ENCODE measurements at places on chromosomes 7 and 10.

DNA sequence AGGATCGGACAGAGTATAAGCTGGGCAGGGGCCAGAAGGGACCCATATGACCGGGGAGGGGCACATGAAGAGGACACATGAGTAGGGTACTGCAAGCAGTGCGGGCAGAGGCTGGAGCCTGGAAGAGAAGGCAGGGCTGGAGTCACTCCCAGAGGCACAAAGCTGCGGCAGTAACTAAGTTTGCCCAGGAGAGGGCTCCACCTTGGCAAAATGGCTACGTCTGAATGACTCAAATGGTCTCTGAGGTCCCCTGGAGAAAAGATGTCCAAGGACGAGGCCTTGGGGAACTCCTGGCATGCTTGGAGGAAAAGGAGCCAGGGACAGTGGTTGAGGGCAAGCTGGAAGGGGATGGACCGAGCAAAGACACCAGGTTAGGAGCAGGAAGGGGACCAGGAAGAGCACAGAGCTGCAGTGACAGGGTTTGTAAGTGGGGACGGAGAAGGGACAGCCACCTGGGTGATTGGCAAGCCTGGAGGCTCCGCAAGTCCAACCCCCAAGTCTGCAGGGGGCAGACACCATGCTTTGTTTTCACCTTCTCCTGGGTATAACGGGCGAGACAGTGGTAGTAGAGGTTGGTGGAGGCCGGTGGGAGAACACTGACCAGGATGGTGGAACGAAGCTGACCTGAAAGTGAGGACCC lies 43.1 kb upstream of the LBX1 start:
- DNase-seq = peak; percentile 64

- no peak for DNase-seq
These were observed 99.6 kb upstream of the GLCCI1 start for GRCh38 chr7:7869036-7869435.

GRCh38 chr10:91090761-91091529 lies 129.5 kb upstream of the PCGF5 start:
- DNase-seq = no peak

GRCh38 chr7:17915168-17915567 lies 25.1 kb downstream of the SNX13 start:
- no peak for DNase-seq

GRCh38 chr10:34183016-34183796 lies 631.9 kb downstream of the PARD3 start:
- DNase-seq = no peak

GRCh38 chr10:80468002-80468401 lies 13.9 kb downstream of the TSPAN14 start:
- peak; percentile 28 for DNase-seq

- DNase-seq = no peak
These were observed 314.9 kb downstream of the LRMDA start for GRCh38 chr10:75746356-75746755.

GRCh38 chr7:127447326-127447945 lies 54.9 kb upstream of the ZNF800 start:
- DNase-seq = peak; percentile 61

DNA sequence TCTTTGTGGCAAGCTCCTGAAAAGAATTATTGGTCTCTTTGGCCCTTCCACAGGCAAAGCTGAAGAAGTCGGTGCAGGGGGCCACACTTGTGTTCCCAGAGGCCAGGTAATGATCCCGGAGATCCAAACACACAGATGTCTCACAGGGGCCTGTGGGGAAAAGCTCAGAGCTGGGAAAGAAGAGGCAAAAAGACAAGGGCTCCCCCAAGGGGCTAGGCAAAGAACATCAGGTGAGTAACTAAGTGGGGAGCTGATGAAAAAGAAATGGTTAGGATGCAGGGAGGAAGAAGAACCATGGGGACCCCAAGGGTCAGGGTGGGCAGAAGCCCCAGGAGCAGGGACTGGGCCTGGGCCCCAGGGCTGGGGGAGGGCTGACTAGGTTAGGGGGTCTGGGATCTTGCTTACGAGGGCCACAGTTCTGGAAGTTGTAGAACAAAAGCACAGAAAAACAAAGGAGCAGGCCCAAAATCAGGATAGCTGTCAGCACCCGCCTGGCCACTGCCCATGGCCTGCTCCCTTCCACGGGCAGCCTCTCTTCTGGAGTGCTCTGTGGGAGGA lies 1.1 kb downstream of the KEL start:
- no peak for DNase-seq

DNA sequence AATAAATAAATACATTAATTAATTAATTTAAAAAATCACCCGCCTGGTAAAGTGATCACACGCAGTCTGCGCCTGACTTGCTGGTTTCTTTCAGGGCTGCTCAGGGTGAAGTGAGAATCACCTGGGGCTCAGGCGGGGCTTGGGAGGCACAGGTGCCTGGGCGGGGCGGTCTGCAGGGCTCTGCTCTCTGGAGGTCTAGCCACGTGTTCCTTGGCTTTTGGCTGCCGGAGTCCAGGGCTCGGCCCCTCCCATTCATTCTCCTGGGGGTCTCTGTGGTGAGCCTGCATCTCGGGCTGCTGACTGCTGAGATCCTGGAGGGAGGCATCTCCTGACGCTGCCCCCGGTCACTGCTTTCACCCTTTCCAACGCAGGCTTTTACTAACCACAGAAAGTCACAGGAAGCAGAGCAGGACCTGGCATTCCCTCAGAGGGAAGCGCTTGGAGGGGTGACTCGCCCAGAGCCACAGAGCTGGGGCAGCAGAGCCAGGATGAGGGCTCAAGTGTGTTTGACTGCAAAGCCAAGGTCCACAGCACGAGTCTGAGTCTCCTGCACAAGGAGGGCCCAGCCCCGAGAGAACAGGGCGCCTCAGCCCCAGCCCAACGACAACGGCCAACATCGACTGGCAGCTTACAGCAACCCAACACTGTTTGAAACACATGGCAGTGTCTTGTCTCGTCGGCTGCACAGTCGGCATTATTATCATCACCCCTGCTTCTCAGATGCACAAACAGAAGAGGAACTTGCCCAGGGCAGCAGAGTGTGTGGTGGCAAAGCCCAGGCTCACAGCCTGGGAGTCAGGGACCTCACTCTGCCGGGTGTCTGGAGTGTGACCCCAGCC lies 22.4 kb upstream of the MNX1 start:
- no peak for DNase-seq

DNA sequence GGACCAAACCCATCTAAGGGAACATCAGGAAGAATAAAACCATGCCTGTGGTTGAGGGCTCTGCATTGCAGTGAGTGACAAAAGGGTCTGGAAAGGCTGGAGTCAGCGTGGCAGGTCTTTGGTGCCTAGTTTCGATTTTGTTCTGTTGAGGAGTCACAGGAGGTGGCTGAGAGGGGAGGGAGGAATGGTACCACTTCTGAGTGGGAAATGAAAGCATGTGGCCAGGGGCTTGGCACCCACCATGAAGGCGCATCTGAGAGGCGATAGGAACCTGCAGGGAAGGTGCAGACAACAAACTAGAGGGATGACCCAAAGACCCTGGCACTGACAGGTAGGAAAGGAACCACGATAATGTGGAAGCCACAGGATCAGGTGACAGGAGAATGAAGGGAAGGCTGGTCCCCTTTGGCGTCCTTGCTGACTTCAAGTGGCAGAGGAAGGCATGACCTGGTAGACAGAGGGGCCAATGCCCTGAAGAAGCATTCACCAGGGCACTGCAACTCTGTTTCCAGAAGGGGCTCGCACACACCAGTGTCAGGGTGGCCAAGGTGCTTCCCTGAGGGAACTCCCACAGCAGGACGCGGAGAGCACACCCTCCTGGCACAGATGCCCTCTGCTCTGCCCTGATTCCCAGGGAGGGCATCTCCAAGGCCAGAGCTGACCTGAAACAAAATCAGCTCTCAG lies 41.7 kb downstream of the HIPK2 start:
- DNase-seq = no peak

DNA sequence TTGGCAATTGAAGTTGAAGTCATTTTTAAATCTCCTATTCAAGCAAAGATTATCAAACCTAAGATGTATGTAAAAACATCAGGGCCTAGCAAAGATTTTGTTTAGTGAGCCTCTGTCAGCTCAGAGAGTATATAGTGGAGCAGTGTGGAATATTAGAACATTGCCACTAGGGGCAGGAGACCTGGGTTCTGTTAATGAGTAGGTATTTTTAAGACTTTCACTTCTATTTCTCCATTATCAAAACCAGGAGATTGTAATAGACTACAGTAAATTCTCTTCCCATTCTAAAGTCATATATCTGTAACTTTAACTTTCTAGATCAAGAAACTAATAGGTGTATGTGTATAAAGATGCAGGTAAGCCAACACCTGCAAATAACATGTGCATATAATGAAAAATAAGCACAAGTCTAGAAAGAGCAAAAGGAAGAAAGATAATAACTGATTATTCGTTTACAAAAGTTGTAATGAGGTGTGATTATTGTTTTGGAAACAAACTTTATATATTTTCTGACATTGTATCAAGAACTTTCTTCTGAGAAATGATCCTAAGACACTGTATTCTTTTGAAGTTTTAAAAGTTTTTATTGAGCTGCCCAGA lies 64.4 kb downstream of the KCND2 start:
- no peak for DNase-seq

DNA sequence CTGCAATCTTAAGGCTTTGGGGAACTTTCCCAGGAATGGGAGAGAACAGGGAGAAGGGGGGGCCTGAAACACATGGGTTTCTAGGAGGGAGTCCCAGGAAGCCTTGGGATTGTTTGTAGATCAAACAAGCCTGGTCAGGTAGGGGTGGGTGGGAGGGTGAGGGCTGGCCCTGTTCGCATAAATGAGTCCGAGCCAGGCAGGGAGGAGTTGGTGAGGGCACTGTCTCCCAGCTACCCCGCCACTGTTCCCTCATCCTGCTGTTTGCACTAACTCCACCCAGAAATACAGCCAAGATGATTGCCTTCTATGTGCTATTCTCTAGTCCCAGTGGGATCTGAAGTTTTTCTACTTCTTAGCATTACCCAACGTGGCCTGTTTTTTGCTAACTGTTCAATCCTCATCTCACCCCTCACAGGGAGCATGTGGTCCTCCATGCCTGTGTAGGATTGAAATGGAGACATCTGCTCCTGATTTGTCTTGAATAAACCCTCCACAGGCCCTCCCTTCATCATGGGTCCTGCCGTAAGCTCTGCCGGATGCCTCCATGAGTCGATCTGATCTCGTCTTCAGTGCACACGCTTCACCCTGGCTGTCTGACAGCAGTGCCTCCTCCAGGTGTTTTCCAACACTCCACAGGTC lies 257.0 kb downstream of the COBL start:
- no peak for DNase-seq

All from inflammatory macrophage (primary cell).